Cardiac fibroblast (primary cell): ENCODE measurements at places on chromosomes 13 and 19.
A peak's percentile ranks its signal among the peaks of the same experiment; 100 is the strongest.

- no peak for DNase-seq
Measured at GRCh38 chr19:35142606-35143230, 337 bp upstream of the FXYD7 start.

- DNase-seq, result no peak
Measured at GRCh38 chr19:5691822-5692722, 2.0 kb downstream of the RPL36 start.

DNA sequence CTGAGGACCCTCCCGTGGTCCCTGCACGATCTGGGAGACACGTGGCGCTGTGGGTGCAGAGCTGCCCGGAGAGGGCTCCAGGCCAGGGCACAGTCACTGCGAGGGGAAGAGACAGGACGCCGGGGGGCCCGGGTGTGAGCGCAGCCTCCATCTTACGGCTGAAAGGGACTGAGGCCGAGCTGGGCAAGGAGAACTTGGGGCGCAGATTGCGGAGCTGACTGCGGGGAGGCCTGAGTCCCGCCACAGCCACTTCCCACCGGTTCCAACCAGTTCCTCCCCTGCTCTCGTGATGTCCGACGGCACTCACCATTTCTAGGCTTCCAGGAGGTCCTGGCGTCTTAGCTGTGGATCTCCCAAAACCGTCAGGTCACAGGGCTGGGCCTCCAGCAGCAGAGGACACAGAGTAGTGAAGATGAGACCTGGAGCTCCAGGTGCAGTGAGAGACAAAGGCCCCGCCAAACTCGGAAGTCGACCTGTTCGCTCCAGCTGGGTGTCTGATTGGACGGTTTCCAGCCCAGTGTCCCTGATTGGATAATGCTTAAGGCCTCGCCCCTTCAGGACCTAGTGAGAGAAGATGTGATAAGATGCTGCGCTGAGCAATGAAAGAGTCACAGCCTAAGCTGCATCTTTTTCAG lies 4.8 kb upstream of the ZNF253 start:
- no peak for DNase-seq

DNA sequence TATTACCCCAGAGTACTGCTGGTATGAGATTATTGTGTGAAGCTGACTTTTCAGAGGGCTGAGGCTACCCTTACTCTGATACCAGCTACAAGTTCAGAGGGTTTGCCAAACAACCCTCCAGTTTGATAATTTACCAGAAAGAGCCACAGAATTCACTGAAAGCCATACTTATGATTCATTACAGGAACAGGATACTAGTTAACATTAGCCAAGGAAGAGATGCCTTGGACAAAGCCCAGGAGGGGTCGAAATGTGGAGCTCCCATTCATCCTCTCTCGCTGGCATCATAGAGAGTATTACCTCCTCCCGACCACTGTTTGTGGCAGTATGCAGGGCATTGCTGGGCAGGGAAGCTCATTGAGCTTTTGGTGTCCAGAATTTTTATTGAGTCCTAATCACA lies 364.3 kb downstream of the KCNRG start:
- no peak for DNase-seq

- DNase-seq, result no peak
Measured at GRCh38 chr19:48915757-48916156, 15.6 kb downstream of the NUCB1 start.

DNA sequence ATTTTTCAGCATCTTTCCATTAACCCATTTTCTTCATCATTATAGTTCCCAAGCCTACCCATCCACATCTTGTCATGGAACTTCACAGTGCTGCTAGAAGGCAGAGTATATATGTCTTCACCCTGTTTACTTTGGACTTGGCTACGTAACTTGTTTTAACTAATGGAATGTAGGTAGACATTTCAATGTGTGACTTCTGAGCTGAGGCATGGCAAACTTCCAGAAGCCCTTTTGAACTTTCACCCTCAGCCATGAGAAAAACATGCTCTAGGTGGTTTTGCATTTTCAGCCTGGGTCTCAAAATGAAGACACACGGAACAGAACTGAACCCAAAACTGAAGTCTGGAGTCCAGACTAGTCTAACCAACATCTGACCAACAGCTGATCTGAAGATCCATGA lies 3.2 kb downstream of the TEX30 start:
- DNase-seq, result peak; percentile 23

- peak; percentile 75 for DNase-seq
Measured at GRCh38 chr19:10505583-10506229, 2.5 kb upstream of the KEAP1 start.

DNA sequence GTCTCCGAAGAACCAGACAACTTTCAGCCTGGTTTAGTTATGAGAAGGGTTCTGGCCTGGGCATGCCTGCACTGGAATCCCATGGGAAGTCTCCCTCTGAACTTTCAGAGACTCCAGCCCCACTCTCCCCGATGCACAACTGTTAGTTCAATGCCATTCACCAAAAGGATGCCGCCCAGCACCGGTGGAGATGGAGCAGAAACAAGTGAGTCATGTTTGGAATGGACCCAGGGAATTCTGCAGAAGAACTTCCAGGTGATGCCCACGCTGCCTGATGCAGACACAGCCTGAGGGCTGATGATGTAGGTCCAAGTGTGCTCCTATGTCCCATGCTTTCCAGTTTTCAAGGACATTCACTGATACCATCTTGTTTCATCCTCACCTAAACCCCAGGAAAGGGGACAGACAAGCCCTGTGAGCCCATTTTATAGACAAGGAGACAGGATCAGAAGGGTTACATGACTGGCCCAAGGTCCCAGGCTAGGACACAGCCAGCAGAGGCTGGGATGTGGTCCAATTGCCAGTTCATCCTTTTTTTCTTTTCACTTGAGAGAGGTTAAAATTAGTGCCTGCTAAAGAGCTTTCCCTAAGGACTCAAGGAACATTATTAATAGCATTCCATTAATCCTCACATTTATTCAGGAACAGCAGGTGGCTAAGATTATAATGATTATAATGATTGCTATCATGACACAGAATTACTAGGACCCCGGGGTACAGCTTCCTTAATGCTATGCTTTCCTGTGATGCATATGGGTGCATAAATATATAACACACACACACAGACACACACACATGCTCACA lies 39.5 kb downstream of the SIAH3 start:
- no peak for DNase-seq

- DNase-seq, result no peak
Measured at GRCh38 chr13:23950736-23951510, 53.6 kb upstream of the C1QTNF9B start.

DNA sequence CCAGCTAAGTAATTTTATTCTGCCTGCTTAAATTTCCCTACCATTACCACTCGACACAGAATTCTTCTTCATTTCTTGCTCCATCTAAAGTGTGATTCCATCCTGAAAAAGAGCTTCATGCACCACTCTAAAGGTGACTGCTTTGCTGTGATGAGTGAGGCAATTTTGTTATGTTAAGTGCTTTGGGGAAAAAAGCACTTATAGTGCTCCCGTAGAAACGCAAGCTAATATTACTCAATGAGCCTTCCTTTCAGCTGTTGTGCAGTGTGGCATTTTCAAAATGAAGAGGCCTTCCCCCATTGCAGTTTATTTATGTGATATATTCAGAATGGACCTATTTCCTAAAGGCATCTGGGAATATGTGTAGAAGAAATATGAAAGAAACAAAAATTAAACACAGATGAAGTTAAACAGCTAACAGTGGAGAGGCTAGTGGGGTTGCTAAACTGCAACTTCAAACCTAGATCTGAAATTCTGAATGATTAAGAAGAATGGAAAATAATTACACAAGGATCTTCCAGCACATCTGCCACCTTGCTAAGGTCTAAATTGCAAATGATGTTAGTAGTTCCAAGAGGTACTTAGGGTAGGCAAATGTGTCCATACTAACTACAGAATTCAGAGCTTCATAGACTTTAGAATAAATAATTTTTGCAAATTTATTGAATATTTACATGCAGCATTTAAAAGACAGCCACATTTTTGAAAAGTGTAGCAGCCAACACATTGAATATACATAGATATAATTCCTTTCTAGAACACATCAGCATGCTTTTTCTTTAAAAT lies 211.7 kb downstream of the DCT start:
- no peak for DNase-seq

GRCh38 chr19:10243606-10244005 lies 8.4 kb upstream of the MRPL4 start:
- no peak for DNase-seq

DNA sequence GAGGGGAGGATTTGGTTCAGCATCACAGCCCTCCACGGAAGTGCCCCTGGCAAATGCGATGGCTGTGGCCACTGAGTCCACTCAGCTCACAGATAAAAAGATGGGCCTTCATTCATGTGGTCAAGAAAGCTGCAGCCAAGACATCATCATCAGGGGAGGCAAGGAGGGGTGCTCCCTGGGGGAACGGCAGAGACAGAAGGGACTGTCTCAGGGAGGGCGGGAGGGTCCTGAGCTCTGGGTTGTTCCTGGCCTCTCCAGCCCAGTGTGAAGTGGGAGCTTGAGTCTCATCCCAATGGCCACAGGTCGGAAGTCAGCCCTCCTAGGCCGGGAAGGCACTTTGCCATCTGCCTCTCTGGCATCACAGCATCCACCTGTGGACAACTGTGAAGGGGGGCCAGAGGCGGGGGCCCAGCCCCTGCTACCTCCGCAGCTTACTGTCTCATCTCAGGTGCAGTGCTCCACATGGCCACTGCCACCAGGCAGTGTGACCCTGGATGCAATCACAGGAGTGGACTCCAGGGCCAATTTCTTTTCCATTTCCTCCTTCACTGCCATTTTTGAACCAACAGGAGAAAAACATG lies 137.8 kb upstream of the SOX1 start:
- no peak for DNase-seq

DNA sequence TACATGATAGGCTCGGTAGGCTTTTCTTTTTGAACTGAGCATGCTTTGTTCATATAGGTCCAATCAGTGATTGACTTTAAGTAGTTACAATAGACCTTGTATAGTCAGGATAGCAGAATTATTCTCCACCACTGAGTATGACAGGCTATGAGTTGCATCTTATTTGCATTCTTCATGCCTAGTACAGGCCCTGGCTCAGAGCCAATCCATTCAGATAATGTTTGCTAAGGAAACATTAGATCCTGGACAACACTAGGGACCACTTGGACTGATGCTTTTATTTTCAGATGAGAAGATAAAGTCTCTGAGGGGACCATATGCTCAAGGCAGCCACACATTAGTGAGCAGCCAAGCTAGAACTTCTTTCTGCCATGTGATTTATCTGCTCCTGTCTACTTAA lies 133.9 kb downstream of the KL start:
- peak; percentile 45 for DNase-seq

DNA sequence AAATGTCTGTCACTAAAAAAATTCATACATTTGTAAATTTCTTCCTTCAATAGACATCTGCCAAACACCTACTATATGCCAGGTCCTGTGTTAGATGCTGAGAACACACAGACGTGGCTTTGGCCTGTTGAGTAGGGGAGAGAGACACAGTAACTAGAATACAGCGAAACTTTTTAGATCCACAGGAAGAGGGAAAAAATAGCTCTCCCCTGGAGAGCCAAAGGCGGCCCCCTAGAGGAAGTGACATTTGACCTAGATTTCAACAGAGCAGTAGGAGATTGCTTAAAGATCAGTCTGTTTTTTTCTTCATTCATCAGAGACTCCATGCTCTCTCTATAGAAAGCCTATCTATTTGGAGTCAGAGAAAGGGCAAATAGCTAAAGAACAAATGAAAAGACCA lies 11.3 kb downstream of the LCP1 start:
- DNase-seq, result peak; percentile 51

- DNase-seq, result no peak
Measured at GRCh38 chr19:45601524-45602374, at the start of gene GPR4. GPR4 (minus strand) TSS chr19:45602212; CDS start chr19:45591866, 10,346 bp downstream.

- DNase-seq, result peak; percentile 41
Measured at GRCh38 chr13:28499609-28500008, 4.7 kb upstream of the FLT1 start.

GRCh38 chr13:50236898-50237318 lies 221.7 kb downstream of the KCNRG start:
- peak; percentile 38 for DNase-seq

GRCh38 chr19:40348125-40348913 lies at the start of the genes C19orf47 and PLD3:
C19orf47 (minus strand) TSS chr19:40348397; CDS start chr19:40341857, 6,540 bp downstream.
PLD3 (plus strand) TSS chr19:40348695; CDS start chr19:40366484, 17,789 bp downstream.
- DNase-seq, result peak; percentile 100

DNA sequence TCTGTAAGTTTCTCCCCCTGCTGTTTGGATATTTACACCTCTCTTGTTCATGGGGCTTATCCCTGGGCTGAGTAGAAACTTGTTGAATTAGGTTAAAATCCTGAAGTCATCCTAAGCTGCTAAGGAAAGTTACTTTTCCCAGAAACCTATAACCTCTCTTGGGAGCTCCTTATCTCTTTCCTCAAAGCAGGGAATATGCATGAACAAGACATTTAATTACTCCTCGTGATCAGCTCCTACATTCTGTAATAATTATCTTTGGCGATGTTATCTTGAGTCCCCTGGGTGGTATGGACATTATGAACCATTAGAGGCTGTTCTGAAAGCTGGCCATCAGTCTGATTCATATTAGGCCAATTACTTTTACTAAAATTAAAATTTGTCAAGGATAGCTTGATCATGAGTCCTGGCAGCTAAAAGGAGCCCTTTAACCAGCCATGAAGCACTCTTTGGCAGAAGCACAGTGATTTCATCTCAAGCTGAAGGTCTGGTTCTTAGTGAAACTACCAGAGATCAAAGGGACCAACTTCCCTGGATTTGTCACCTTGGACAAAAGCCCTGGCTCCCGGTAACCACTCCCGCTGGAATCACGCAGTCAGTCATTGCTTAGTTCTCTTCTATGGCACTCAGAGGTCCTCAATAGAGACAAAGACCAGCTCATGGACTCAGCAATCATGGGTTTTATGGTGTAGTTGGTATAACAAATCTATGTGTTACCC lies 811.8 kb downstream of the UQCRFS1 start:
- no peak for DNase-seq

GRCh38 chr13:102312841-102313240 lies 89.0 kb downstream of the FGF14 start:
- DNase-seq, result no peak

- no peak for DNase-seq
Measured at GRCh38 chr19:49556412-49557398, 23.7 kb downstream of the NOSIP start.

DNA sequence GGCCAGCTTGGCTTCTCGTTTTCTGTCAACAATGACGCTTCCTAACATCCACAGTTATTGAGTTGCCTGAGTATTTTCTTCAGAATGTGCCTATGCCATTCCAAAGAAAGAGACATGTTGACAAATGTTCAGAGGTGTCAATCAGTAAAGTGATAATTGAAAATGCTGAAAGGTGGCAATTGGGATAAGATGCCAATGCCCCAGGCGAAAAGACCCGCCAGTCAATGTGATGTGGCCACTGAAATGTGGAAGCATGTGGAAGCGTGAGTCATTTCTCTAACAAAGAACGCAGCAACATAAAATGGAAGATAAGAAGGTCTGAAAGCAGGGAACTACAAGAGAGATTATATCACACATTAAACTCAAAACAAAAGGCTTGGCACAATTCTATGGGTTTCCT lies 882.2 kb upstream of the SLC10A2 start:
- peak; percentile 46 for DNase-seq

GRCh38 chr13:113123226-113124201 lies 915 bp downstream of the F10 start:
- DNase-seq, result no peak
